ENCODE measurements at places on chromosomes 12 and 14.
A peak's percentile ranks its signal among the peaks of the same experiment; 100 is the strongest.

DNA sequence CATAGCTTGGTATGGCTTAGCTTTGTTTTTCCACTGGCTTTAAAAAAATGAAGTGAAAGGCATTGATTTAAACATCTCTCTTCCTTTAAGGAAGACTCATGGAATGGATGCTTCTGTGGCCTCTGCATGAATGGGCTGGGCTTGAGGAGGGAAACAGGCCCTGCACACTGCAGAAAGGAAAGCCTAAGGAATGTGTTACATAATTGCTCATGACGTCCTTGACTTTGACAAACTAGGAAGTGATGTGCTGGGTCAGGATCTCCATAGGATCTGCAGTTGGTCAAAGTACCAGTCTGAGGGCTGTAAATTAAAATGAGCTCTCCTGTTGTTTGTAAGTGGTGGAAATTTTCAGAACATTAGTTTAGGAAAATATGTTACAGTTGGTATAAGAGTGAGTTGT, 12.7 kb downstream of the SAMD4A start:
- no peak for DNase-seq

GRCh38 chr14:92207012-92207927, 85.5 kb downstream of the CPSF2 start:
- no peak for DNase-seq

DNA sequence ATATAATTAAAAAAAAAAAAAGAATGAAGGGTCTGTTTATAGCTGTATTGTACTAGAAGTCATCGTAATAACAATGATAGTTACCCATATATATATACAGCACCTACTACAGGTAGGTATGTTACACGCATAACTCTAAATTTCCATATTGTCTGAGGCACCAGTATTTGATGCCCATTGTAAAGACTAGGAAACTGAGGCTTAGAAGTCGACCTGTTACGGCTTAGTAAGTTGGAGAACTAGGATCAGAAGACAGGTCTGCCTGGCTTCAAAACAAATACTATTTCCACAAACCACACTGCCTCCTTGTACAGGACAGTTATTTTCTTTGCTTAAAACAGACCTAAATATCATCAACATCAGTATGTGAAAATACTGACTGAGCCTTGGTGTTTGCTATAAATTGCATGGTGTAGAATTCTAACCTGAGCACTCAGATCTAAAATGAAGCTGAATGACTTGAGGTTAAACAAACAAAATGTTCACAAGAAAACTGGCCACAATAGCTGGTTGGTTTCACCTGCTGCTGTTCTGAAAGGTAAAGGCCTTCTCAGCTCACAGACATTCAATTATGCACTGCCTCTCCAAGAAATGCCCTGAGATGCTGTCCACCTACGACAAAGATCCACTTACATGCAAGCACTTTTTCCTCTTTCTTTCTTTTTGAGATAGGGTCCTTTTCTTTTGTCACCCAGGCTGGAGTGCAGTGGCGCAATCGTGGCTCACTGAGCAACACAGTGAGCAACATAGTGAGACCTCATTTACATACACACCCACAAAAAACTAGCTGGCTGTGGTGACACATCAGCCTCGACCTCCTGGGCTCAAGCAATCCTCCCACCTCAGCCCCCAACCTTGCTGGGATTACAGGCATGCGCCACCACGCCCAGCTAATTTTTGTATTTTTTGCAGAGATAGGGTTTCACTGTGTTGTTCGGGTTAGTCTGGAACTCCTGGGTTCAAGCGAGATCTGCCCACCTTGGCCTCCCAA, 35.7 kb downstream of the SSH1 start:
- no peak for DNase-seq

DNA sequence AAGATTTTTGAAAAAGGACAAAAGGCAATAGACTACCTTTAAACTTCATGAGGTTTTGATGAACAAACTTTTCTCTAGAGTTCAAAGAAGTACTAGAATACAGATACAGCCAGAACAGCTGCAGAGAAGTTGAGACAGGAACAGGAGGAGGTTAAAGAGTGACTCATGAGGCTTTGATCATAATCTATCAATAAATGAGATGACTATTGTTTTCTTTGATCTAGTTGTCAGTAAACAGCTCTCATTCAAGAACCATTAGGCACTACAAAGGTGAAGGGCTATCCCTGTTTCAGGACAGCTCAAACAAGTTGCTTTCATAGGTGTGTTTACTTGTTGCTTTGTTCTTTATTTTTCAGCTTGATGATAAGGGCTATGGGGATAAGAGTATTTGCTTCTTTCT, 2.4 kb downstream of the WASHC3 start:
- no peak for DNase-seq

DNA sequence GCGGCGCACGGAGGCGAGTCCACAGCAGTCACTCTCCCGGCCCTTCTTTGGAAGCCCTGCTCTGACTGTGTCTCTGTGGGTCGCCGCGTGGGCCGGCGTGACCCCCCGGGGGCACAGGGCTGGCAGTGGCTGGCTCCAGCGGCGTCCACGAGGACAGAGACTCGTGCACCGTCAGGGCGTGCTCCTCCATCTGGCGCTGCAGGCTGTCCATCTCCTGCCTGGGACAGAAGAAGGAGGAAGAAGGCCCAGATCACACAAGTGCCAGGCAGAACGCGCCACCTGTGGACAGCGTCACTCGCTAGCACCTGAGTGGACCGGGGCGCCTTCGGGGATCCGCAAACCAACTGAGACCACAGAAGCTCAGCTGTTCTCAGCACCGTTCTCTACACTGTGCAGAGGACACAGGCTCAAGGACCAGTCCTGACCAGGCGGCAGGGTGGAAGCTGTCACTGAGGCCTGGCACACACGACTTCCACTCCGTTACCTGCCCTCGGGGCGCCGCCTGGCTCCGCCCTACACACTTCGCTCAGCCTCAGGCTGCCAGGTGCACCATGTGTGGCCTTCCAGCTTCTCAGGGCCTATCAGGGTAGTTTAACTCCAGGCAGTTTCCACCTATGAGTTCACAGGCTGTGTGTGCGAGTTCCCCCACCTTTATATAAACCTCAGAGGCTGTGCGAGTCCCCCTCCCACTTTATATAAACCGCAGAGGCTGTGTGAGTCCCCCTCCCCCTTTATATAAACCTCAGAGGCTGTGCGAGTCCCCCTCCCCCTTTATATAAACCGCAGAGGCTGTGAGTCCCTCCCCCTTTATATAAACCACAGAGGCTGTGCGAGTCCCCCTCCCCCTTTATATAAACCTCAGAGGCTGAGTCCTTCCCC, 11.7 kb upstream of the ANKLE2 start:
- DNase-seq: no peak

DNA sequence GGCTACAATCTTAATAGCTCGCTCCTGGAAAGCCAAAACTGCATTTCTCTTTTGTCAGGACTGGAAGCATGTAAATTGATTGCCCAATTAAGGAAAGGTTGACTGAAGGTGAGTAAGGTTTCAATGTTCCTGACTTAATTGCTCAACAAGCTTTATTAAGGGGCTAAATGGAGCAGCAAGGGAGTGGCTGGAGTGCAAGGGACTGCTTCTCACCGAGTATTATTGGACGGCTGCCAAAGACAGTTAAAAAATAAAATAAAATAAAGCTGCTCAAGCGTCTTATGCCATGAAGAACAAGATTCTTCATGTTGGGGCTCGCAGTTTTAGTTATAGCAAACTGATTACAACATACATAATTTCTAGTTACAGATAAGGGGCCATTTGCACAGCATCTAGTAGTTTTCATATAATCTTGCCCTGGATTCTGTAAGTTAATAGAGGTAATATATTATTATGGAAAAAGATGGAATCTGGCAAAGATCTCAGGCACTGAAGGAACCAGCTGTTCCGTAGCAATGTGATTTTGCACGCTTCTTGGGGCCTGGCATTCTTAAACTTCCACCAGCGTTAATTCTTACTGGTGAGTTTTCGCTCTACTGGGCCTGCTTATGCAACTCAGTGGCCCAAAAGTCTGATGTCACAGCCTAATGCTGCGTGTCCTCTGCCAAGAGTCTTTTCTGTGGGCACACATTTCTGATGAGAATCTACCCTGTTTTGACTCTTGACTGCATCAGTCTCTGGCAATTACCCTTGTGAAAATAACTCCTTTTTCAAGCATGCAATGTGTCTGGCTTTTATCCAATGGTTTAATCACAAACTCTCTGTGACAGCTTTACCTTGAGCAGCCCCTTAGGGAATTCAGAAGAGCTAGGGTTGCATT, 108.5 kb downstream of the SLC38A1 start:
- DNase-seq: peak; percentile 16

GRCh38 chr14:42277840-42278239, 671.2 kb downstream of the LRFN5 start:
- no peak for DNase-seq

DNA sequence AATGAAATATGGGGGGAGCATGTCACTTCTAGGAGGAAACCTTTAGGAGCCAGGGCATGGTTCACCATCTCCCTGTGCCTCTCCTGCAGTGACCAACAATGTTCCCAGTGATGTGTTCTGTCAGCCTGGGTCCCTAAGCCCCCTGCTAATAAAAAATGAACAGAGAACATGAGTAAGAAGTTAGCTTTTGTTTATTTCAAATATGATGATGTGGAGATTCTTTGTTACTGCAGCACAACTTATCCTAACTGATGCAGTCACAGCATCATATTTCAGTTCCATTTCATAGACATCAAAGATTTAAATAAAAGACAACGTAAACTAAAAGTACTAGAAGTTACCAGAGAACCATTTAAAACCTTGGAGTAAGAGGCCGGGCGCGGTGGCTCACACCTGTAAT, 43.9 kb downstream of the SERPINA3 start:
- no peak for DNase-seq
